Muscle of arm (tissue), 14 donors: ENCODE measurements at places on chromosomes 5 and 9.

- DNase-seq, result peak; percentile 13
These were observed 821.2 kb downstream of the PTPRD start for GRCh38 chr9:9791611-9792010.

GRCh38 chr9:35616681-35617459 lies 1.3 kb downstream of the CD72 start:
- DNase-seq, result peak; percentile 34

DNA sequence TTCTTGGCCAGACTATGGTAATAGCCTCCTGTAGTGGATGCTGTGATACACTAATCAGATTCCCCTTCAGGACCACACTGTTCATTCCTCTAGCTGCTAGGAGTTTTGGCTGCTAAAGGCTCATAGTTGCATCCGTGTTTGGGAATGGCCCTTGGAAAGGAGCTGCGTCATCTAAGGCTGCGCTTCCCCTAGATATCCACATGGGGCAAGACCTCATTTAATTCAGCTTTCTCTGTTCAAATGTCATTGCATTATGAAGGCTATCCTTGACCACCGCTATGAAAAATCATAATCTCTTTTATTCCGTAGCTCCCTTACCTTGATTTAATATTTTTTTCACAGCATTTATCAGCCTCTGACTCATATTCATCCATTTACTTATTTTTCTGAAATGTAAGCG lies 258.3 kb upstream of the NR4A3 start:
- no peak for DNase-seq

- no peak for DNase-seq
These were observed 1041.1 kb upstream of the COX7C start for GRCh38 chr5:85576666-85577065.

GRCh38 chr9:71853084-71853483 lies 57.9 kb downstream of the ABHD17B start:
- no peak for DNase-seq

DNA sequence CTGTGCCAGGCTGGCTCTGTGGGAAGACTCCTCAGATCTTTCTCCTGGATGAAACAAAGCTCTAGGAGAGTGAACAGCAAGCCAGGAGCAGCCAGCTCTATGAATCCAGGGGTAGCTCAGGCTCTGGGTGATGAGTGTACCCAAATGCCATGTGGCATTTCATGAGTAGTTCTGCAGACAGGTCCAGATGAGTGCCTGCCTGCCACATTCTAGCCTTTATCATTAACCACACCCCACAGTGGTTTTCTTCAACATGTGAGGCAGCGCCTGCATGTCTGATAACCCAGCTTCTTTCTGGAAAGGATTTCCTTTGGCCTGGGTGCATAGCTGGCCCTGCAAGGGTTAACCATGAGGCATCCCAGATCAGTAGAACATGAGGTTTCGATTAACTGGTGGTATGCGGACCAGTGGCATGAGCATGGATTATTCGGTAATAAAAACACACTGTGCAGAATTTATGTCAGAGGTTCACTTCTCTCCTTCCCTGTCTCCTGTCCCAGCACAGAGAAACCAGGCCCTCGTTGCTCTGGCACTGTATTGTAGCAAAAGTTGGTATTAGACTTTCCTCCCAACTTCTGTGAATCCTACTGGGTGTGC lies 381.9 kb upstream of the ZNF462 start:
- no peak for DNase-seq
